ENCODE measurements at places on chromosomes 6 and 20.

- DNase-seq, result no peak
Observed at GRCh38 chr6:26754212-26754611, 94.7 kb upstream of the ZNF322 start.

GRCh38 chr6:101226677-101227135, 166.8 kb upstream of the GRIK2 start:
- DNase-seq, result no peak

- no peak for DNase-seq
Observed at GRCh38 chr6:132425176-132425575, 23.9 kb upstream of the MOXD1 start.

- no peak for DNase-seq
Observed at GRCh38 chr6:170200458-170200891, 90.4 kb downstream of the DLL1 start.

DNA sequence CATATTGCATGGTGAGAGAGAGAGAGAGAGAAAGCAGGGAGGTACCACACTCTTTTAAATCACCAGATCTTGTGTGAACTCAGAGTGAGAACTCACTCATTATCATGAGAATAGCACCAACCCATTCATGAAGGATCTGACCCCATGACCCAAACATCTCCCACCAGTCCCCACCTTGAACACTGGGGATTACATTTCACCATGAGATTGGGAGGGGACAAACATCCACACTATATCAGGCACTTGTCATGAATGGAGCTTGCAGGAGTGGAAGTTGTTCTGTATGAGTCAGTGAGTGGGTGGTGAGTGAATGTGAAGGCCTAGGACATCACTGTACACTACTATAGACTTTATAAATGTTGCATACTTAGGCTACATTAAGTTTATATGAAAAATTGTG, 47.7 kb upstream of the RNF182 start:
- DNase-seq, result peak; percentile 68

Data from suppressor macrophage treated with lipopolysaccharide for 4 hours (primary cell).